ENCODE measurements at places on chromosomes 5 and 9.
A peak's percentile ranks its signal among the peaks of the same experiment; 100 is the strongest.

DNA sequence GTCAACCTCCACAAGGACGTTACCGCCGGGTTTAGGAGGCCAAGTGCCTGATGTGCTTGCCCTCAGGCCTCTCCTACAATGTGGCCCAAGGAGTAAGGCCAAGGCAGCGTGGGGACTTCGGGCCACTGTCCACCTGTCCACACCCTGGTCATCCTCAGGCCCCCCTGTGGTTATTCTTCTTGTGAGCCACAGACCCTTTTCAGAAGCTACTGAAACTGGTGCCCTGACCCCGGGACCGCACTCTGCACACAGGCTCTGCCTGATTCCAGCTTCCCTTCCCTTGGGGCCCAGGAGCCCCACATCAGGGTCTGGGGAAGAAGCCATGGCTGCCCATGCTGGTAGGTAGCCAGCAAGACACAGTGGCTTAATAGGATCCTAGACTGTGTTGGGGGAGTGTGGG lies 128.8 kb downstream of the OLFM1 start:
- no peak for DNase-seq

DNA sequence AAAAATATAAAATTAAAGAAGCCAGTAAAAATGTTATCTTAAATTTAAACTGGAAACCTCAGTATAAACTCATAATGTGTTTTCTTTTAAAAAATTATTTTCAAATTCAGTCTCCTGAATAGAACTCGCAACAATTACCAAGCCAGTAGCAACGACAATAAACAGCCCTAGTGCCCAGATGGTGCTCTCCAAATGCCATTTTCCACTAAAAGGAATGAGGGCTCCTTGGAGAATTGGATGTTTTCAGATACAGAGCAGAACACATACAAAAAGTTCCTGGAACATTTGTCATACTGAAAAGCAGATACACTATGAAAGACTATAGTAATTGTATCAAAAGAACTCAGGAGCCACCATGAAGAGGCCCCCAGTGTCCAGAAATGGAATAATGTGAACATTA lies 97.4 kb downstream of the TMC1 start:
- DNase-seq: no peak

DNA sequence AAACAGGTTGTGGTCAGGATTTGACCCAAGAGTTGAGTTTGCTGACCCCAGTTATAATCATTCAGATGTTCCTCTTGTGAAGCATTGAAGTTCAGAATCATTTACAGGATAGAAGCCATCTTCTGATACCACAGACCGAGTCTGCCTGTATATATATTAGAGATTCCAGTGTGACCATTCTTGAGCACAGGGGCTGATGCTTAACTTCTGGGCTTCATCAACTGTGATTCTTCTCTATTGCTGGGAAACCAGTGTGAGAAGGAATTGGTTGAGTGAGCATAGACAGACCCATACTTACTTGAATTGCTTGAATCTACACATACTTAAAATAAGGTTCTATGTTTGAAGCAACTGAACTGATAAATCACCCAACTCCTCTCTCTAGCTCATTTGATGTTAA lies 27.9 kb upstream of the PCAT7 start:
- no peak for DNase-seq

GRCh38 chr5:16980983-16981382 lies 44.9 kb upstream of the MYO10 start:
- DNase-seq: no peak

- no peak for DNase-seq
These were observed 5.3 kb downstream of the CAVIN4 start for GRCh38 chr9:100583014-100583802.

DNA sequence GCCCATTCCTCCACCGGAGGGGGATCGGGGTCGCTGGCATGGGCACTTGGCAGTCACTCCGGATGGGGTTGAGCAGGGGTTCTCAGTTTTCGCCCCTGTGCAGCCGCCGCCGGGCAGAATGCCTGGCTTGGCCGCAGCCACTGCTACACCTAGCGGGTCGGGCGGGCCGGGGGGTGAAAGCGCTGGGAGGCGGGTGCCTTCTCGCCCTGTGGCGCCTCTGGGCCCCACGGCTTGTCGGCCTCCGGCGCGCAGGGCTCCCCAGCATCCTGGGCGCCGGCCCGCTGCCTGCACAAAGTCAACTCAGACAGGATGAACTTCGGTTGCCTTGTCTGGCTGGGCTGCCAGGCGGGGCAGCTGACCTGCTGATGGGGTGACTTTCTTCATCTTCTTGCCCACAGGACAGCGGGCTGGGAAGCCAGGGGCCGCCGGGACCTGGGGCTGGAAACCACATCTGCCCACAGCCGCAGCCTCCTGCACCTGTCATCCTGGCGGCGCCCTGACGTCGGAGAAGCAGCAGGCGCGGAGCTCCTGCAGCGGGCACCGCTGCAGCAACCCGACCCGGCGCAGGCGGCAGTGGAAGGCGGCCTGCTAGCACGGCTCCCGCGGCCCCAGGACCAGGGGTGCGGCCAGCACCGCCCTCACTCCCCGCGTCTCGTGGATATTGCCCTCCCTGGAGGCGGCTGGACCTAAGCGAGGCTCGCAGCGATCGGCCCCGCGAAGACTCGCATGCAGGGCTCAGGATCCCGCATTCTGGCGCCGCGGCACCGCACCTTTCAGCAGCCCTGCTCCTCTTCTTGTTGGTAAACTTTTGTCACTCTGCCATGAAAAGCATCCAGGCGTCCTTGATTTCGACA lies 1.3 kb upstream of the ANKRD18A start:
- no peak for DNase-seq

DNA sequence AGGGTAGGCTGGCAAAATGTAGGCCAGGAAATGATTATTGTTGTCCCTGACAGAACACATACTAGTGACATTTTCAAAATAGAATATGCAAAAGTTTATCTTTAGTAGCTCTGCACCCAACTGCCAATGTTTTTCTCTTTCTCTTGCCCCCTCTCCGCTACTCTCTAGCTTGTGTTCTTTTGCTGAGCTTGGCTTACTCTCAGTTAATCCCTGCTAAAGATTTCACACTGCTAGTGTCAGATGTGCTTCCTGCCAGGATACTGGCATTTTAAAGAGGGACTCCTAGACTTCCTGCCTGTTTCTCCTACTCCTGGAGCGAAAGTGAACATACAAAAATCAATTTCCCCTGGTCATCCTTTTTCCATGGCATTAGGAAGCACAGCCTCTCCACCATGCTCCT lies 260.5 kb downstream of the ARRDC3 start:
- no peak for DNase-seq

DNA sequence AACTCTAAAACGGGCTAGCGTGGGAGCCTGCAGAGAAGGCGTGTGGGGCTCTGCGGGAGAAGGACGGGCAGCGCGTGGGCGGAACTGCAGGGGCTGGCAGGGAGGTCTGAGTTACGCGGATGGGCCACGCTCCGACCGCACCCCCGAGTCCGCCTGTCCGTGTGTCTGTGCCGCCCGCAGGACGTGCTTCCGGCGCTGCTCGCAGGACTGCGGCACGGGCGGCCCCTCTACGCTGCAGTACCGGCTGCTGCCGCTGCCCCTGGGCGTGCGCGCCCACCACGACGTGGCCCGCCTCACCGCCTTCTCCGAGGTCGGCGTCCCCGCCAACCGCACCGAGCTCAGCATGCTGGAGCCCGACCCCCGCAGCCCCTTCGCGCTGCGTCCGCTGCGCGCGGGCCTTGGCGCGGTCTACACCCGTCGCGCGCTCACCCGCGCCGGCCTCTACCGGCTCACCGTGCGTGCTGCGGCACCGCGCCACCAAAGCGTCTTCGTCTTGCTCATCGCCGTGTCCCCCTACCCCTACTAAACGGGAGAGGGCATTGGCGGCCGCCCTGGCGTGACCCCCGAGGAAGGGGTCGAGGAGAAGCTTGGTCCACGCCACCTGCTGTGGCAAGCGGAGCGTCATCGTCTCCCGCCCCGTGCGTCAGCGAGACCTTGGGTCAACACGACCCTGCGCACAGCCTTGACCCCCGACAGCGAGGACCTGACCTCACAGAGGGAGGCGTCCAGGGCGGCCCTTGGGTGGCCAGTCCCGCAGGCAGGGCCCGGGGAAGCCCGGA lies 11.4 kb upstream of the ASS1 start:
- DNase-seq: no peak

DNA sequence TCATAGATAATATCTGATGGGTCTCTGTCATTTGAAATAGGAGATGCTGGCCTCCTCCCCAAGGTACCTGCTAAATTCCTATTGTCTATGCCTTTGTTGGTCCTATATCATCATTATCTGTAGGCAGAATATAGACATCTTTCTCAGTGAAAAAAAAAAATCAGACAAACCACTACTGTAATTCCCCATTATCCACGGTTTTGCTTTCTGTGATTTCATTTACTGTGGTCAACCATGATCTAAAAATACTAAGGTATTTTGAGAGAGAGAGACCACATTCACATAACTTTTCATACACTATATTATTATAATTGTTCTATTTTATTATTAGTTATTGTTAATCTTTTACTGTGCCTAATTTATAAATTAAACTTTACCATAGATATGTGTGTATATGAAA lies 122.5 kb downstream of the INVS start:
- no peak for DNase-seq

GRCh38 chr9:19999491-20000057 lies 210.7 kb upstream of the SLC24A2 start:
- DNase-seq: peak; percentile 55

GRCh38 chr5:143016777-143017516 lies 246.8 kb downstream of the ARHGAP26 start:
- DNase-seq: no peak

- no peak for DNase-seq
These were observed 15.1 kb downstream of the DROSHA start for GRCh38 chr5:31516802-31517201.

- DNase-seq: no peak
These were observed 67.6 kb downstream of the ARHGEF28 start for GRCh38 chr5:73693573-73694061.

GRCh38 chr9:15239816-15240215 lies 67.2 kb downstream of the TTC39B start:
- DNase-seq: no peak

DNA sequence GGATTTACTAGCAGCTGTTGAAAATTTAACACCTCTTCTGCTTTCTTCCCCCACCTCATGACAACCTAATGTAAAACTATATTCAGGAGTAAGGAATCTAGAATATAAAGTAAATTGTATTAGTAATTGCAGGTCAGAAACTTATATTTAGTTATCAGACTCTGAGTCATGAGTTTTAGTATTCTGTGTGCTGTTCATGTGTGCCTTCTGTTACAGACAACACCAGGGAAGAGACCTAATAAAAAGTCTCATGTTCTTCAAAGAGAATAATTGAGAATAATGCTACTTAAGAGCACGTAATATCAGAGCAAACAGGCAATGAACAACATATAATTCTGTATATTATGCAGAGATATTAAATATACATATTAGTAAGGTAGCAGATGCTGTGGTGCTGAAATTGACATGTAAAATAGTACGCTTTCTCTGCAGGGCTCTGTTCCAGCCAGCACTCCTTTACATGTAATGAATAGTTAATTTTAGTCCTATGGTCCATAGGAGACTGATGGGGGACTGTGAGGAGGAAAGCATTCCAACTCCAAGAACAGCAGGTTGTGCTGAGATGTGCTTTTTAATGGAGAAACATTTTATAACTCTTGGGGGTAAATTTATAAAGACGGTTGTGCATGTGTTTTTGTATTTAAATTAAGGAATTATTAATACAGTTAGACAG lies 106.4 kb downstream of the ZSWIM6 start:
- no peak for DNase-seq

GRCh38 chr5:87570366-87570765 lies 157.6 kb upstream of the CCNH start:
- DNase-seq: no peak

DNA sequence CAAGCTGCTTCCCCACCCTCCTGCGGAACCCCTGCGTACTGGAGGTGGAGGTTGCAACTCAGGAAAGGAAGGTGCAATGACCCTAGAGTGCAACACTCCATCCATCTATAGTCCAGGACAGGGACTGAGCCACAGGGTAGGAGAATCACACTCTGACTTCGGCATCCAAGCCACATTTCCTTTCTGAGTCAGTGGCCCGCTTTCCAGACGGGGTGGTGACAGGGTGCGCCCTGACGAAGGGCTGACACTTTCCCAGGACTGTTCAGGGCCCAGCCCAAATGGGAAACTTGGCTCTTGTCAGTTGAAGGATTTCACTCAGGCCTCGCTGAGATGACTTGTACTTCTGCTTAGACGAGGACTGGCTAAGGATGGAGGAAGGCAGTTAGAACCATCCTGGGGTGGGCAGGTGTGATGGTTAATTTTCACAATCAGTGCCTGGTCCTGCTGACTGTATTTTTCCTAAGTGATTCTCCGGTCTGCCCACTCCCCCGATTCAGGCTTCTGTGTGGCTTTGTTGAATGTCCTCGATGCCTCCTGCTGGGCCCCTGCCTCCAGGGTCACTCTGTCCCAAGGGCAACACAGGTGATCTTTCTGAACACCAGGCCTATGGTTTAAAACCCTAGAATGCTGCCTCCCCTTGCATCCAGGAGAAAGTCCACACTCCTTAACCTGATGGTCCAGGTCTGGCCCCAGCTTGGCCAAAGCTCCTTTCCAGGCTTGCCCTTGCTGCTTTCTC lies 228.1 kb downstream of the FSTL4 start:
- DNase-seq: no peak

- no peak for DNase-seq
These were observed 400.7 kb downstream of the ADGRV1 start for GRCh38 chr5:90959262-90959661.

Measured in amniotic stem cell (primary cell).